Sigmoid colon (tissue), 7 donors: ENCODE measurements at places on chromosomes 13 and 19. TPM values are rescaled to one million over a fixed set of nuclear protein-coding genes. Genes with fewer than 3 reads are reported as not detected.

DNA sequence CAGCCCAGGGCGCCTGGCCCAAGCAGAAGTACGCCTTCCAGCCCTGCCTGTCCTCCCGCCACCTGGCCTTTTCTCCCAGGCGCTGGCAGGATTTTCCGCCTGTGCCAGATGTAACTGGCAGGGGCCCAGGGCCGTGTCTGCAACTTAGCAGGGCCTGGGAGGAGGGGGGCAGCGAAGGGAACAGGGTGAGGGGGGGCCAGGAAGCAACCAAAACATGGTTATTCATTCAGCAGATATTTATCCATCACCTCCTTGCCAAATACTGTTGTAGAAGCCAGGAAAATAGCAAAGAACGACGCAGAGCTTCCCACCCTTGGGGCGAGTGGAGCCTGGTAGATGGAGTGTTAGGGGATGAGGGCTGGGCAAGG lies 5.6 kb downstream of the TLE6 start:
- DNase-seq = peak; percentile 98

- DNase-seq = no peak
Observed at GRCh38 chr19:3555653-3556422, 1.5 kb downstream of the MFSD12 start.

DNA sequence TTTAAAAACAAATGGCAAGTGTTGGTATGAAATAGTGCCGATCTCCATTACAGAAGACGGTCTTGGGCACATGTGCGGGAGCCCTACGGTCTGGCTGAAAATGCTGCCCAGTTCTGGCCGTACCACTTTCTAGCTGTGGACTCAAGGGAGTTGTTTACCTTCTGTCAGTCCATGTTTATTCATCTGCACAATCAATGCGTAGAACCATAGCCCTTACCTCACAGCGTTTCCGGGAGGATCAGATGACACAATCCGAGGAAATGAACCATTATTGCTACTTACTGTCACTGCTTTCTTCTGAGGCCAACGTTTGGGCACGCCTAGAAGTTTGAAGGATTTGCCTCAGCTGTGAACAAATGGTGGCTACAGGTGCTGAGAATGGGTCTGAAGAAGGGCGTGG lies 31.2 kb downstream of the GADD45B start:
- DNase-seq = no peak

The P2RY11 gene
- total RNA-seq = 8.6 TPM

The CGB2 gene
- total RNA-seq = not detected

DNA sequence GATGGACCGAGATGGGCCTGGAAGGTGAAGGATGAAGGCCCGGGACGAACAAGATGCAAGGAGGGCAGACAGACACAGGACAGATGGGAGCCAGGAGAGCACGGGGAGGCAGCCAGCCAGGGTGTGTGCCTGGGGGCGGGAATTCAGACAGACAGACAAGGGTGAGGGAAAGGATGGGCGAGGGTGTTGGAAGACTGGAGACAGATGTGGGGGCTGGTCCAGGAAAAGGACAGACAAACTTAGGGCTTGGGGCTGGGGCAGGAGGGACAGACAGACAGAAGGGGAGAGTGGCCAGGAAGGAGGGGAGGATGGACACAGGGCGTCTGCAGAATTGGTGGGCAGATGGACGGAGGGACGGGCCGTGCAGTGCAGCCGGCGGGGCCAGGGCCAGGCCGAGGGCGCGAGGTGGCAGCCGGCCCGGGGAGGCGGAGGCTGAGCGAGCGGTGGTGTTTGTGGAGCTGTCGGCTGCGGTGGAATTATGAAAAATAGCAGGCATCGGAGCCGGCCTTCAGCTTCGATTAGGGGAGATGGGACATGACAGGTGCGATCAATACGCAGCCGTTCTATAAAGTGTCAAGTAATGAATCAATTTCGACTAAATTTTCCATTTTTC lies 4.6 kb upstream of the ERFL start:
- no peak for DNase-seq

The PLPPR3 gene
- not detected for total RNA-seq

The MATK gene
- not detected for total RNA-seq

DNA sequence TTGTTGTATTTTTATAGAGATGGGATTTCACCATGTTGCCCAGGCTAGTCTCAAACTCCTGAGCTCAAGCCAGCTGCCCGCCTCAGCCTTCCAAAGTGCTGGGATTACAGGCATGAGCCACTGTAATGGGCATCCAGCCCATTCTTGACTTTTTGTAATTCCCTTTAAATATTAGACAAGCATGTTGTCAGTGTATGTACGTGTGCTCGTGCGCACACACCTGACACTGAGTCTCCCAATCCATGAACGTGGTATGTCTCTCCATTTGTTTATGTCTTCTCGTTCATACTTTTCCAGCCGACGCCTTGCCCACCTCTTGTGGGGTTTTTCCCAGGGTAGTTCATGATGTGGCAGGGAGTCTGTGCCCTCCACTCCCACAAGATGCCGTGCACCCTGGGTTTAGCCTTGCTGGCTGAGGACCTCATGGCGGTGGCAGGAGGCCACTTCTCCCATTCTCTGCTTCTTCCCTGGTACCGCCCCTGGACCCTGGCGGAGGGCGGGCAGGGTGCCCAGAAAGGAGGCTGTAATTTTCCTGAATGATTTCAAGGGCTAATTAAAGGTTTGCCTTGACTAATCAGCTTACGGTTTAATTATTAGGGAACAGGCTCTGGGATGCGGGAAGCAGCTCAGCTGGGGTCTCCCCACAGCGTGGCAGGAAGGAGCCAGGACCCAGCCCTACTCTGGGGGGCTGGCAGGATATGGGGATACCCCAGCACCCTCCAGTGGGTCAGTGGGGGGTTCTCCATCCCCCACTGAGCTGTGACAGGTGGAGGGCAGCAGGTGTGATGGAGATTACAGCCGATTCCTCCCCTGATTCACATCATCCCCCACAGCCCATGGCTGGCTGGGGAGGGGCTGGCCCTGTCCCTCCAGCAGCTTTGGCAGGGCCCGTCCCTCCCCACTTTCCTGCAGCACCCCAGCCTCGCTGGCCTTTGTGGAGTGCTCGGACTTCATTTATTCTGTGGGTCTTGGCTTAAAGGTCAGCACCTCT lies 12.9 kb downstream of the PAK4 start:
- no peak for DNase-seq
